ENCODE measurements at places on chromosomes 1 and 21. TPM values are rescaled to one million over a fixed set of nuclear protein-coding genes. Genes with fewer than 3 reads are reported as not detected.

The TOMM20 gene
- 94.4 TPM for polyA plus RNA-seq

The TSPAN1 gene
- polyA plus RNA-seq = 9.4 TPM

The NAXE gene
- polyA plus RNA-seq = 133 TPM

The RGSL1 gene
- not detected for polyA plus RNA-seq
